ENCODE measurements at places on chromosomes 5 and 9. TPM values are rescaled to one million over a fixed set of nuclear protein-coding genes. Genes with fewer than 3 reads are reported as not detected.

The SAXO1 gene
- 0.15 TPM for total RNA-seq

The PLPPR1 gene
- total RNA-seq = 5.4 TPM

The GBA2 gene
- 68.0 TPM for total RNA-seq

The PCDHGB3 gene
- total RNA-seq = 2.2 TPM

The ERAP2 gene
- total RNA-seq = 32.1 TPM

The EMB gene
- total RNA-seq = 30.3 TPM

GRCh38 chr9:133238851-133239532, 29.9 kb upstream of the OBP2B start:
- DNase-seq = peak; percentile 89

DNA sequence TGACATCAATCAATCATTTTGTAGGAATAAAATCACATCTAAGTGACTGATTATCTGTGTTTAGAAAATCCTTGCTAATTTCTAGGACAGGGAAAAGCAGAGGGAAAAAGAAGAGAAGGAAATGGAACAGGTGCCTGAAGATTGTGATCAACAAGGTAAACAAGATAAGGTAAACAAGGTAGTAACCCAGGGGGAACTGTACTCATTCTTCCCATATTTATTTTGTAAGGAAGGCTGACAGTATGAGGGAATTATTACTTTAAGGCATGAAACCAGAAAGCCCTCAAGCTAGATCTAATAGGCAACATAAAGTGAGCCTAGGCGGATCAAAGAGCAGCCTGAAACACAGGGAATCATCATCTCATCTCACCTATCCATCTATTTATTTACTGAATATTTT, 231.1 kb downstream of the MLLT3 start:
- no peak for DNase-seq

GRCh38 chr5:106766916-106767315, 903.8 kb downstream of the EFNA5 start:
- no peak for DNase-seq

DNA sequence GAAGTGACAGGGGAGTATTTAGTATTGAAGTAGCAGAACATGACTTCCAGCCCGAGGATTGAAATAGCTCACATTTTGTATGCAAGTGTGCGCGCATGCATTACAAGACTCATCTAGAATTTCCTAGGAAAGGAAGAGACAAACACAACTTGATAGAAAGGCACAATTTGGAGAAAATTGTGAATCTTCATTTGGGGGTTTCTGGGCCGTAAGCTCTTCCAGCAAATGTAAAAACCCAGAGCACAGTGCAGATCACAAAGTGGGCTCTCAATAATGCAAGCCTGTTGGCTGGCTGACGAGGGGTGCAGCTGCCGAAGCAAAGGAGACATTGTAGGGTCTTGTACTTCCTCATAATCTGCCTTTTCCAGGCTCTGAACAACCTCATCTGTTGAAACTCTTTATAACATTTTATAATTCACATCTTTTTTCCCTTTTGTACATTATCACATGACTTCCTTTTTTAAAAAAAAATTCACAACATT, 109.0 kb downstream of the BAAT start:
- DNase-seq = no peak

- DNase-seq = no peak
Observed at GRCh38 chr9:27090711-27091110, 18.3 kb upstream of the TEK start.

DNA sequence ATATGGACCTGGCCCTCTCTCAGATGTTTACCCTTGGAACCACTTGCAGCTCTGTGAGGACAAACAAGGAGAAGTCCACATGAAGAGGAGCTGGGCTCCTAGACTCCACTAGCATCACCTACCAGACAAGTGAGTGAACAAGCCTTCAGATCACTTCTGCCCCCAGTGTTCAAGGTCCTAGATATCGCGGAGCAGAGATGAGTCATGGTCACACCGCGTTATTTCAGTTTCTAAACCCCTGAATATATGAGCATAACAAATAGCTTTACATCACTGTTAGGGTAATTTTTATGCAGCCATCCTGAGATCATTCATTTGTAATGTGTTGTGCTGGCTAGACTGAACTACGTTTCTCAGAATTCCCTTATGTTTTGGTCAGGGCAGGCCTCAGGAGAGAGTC, 77.0 kb upstream of the DAP start:
- no peak for DNase-seq

DNA sequence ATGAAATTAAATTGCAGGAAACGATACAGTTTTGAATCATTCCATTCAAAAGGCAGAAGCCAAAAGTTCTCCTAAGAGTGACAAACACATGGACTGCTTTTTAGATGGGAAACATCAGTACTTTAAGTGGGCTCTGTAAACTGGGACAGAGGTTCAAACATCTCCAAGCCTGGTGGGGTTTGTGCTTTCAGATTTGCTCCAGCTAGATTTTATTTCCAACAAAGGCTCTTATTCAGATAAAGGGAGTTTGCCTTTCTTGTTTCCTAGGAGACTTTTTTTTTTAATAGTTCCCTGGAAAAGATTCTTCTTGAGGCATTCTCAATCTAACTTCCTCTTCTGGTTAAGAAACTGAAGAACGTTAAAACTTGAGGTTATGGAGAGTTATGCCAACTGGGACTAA, 277.6 kb downstream of the TMEM38B start:
- no peak for DNase-seq

DNA sequence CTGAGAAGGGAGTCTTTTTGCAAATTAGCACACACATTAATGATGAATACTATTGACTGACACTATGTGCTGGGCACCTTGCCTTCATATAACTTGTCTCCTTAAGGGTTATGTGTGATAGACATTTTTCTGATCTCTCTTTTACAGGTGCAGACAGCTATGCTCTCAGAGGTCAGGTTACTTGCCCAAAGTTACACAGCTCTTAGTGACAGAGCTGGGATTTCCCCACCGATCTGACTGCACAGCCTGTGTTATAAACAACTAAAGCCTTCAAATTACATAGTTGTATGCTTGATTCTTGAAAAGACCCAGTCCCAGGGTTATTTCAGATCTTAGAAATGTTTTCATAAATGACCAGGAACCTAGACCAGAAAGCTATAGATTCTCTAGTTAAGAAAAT, 462.7 kb downstream of the EBF1 start:
- DNase-seq = no peak

- DNase-seq = no peak
Observed at GRCh38 chr5:83955916-83956315, 235.3 kb upstream of the HAPLN1 start.

DNA sequence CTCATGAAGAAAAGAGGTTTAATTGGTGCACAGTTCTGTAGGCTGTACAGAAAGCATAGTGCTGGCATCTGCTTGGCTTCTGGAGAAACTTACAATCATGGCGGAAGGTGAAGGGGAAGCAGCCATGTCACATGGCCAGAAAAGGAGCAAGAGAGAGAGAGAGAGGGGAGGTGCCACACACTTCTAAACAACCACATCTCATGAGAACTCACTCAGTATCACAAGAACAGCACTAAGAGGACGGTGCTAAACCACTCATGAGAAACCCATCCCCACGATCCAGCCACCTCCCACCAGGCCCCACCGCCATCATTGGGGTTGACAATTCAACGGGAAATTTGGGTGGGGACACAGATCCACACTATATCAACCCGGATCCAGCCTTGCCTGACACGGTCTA, 28.8 kb upstream of the IER5L start:
- no peak for DNase-seq

- DNase-seq = no peak
Observed at GRCh38 chr5:117872798-117873368, 1115.5 kb downstream of the DTWD2 start.
